ENCODE measurements at places on chromosomes 16 and 17. TPM values are rescaled to one million over a fixed set of nuclear protein-coding genes. Genes with fewer than 3 reads are reported as not detected.

B4GALNT2 gene
- total RNA-seq: not detected

CLEC3A gene
- 0.19 TPM for total RNA-seq

LDAF1 gene
- total RNA-seq: 10.1 TPM

EVI2B gene
- 0.38 TPM for total RNA-seq

CHAD gene
- total RNA-seq: 0.83 TPM

CACNA1H gene
- total RNA-seq: 13.8 TPM

RRAD gene
- total RNA-seq: 0.88 TPM

HSF5 gene
- 0.05 TPM for total RNA-seq

FDXR gene
- 71.1 TPM for total RNA-seq

CSH1 gene
- total RNA-seq: 0.35 TPM

HOXB13 gene
- 0.70 TPM for total RNA-seq

CD68 gene
- total RNA-seq: 2.6 TPM

All from motor neuron (in vitro differentiated cells).